CD4-positive, alpha-beta T cell treated with Interleukin-4 for 4 hours (primary cell): ENCODE measurements at places on chromosomes 12 and 14.

GRCh38 chr12:23140710-23141109 is 515.7 kb downstream of the ETNK1 start:
- no peak for DNase-seq

GRCh38 chr12:105317942-105318621 is 12.4 kb upstream of the C12orf75 start:
- DNase-seq = no peak

DNA sequence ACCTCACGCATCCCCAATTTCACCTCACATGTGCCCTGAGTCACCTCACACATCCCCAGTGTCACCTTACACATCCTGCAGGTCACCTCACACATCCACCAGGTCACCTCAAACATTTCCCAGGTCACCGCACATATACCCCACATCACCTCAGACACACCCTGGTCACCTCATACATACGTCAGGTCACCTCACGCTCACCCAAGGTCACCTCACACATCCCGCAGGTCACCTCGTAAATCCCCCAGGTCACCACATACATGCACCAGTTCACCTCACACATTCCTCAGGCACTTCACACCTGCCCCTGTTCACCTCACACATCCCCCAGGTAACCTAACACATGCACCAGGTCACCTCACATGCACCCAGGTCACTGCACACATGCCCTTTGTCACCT is 864.0 kb downstream of the TMEM121 start:
- no peak for DNase-seq

- peak; percentile 10 for DNase-seq
Measured at GRCh38 chr14:97538749-97539410, 741.7 kb downstream of the VRK1 start.

DNA sequence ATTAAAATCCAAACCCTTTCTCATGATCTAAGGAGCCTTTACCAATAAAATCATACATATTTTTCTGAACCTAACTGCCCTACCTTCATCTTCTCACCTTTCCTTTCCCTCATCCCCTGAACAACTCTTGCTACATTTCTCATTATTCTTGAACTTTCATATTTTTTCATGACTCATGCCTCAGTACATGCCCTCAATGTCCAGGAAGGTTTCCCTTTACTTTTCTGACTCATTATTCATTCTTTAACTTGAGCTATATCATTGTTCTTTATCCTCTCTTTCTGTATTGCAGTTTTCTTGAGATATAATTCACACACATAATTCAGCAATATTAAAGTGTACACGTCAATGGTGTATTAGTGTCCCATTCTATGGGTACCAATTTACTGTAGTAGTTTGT is 231.0 kb downstream of the ALG10B start:
- DNase-seq = no peak

- DNase-seq = no peak
Measured at GRCh38 chr14:96176811-96177211, 27.8 kb upstream of the BDKRB2 start.

DNA sequence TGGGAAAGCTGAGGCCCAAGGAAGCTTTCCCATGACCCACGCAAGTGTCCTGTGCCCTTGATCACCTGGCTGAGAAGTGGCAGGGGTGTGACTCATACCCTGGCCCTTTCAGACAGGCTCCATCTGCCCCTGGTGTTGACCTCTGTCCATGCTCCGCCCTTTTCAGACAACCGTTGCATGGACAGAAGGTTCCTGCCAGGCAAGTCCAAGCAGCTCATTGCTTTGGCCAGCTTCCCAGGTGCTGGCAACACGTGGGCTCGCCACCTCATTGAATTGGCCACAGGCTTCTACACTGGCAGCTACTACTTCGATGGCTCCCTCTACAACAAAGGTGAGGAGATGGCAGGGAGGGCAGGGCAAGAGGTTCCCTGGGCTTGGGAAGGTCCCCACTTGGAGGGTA is 103.5 kb downstream of the WSCD2 start:
- no peak for DNase-seq

- DNase-seq = no peak
Measured at GRCh38 chr14:38481952-38482678, 226.2 kb upstream of the CLEC14A start.

GRCh38 chr12:78179346-78179745 is 348.7 kb downstream of the NAV3 start:
- DNase-seq = no peak

- DNase-seq = no peak
Measured at GRCh38 chr12:130104571-130105106, 57.6 kb upstream of the FZD10 start.

DNA sequence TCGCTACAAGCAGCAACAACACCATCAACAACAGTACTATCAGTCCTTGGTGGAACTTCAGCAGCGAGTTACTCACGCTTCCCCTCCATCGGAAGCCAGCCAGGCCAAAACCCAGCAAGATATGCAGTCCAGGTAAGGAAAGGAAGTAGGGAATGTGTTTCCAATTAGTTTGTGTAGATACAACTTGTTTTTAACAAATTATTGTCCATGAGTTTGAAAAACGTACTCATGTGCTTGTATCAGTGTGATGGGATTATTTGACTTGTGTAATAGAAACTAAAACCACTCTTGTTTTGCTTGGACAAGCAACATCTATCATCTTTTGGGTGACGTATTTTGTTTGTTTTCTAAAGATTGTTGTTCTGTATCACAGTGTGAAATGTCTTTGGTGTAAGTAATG is 137.9 kb downstream of the NAV3 start:
- no peak for DNase-seq

- DNase-seq = no peak
Measured at GRCh38 chr14:70059545-70059944, 129.2 kb downstream of the SLC8A3 start.

DNA sequence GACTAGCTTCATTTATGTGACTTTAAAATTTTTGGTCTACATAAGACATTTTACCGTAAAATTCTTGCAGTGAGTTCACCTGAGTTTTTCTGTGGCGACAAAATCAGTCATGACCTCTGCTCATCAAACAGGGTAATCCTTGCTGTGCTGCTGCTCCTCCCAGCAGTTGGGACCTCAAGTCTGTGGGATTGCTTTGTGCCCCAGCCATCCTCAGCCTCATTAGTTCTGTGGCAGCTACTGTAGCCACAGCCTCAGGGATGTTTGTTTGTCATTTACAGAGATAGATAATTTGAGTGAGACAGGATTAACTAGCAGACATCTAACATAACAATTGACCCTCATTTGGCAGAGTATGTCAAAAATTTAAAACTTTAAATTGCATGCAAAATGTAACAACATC is 357.0 kb downstream of the PCNX1 start:
- DNase-seq = no peak

DNA sequence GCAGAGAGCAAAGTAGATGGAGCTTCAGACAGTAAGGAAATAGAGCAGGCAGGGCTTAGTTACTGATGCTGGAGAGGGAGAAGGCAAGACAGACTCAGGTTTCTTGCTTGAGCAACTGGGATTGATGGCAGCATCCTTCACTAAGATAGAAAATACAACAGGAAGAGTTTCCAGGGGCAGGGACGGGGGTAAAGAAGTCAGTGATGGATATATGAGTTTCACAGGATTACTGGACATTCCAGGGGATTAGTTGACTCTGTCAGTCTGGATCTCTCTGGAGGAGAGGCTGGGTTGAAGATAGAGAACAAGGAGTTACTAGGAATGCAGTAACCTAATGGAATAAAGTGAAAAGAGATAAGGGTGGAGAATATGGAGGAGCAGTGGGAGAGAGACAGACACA is 74.5 kb upstream of the ATF1 start:
- DNase-seq = no peak

GRCh38 chr12:65814038-65814437 is 10.2 kb upstream of the HMGA2 start:
- DNase-seq = no peak

DNA sequence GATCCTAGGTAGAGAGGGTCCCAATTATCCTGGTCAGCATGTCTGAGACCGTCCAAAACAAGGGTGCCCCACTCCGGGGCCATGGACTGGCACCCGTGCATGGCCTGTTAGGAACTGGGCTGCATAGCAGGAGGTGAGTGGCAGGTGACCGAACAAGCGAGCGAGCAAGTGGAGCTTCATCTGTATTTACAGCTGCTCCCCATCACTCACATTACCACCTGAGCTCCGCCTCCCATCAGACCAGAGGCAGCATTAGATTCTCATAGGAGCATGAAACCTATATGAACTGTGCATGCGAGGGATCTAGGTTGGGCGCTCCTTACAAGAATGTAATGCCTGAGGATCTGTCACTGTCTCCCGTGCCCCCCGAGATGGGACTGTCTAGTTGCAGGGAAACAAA is 44.4 kb upstream of the TMCC3 start:
- no peak for DNase-seq

GRCh38 chr12:1593174-1594005 is 991 bp downstream of the FBXL14 start:
- peak; percentile 44 for DNase-seq

- no peak for DNase-seq
Measured at GRCh38 chr12:82867762-82868500, 181.2 kb downstream of the TMTC2 start.

GRCh38 chr12:84159260-84159659 is 753.3 kb downstream of the SLC6A15 start:
- DNase-seq = no peak

GRCh38 chr12:24231298-24231697 is 281.8 kb upstream of the SOX5 start:
- no peak for DNase-seq

GRCh38 chr14:76289276-76289675 is 86.7 kb upstream of the ESRRB start:
- no peak for DNase-seq

GRCh38 chr12:110775997-110776396 is 33.3 kb upstream of the PPP1CC start:
- no peak for DNase-seq

GRCh38 chr14:90644882-90645281 is 171.3 kb downstream of the TTC7B start:
- no peak for DNase-seq

DNA sequence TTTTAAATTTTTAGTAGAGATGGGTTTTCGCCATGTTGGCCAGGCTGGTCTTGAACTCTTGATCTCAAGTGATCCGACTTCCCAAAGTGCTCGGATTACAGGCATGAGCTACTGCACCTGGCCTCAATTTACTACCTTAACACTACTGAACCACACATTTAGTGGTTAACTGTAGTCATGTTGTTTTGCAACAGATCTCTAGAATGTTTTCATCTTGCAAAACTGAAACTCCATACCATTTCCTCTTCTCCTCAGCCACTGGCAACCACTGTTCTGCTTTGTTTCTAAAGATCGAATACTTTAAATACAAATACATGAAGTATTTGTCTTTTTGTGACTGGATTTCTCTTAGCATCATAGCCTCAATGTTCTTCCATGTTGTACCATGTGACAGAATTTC is 15.4 kb upstream of the SMCO2 start:
- DNase-seq = no peak

GRCh38 chr14:85344171-85344570 is 185.8 kb upstream of the FLRT2 start:
- DNase-seq = no peak

DNA sequence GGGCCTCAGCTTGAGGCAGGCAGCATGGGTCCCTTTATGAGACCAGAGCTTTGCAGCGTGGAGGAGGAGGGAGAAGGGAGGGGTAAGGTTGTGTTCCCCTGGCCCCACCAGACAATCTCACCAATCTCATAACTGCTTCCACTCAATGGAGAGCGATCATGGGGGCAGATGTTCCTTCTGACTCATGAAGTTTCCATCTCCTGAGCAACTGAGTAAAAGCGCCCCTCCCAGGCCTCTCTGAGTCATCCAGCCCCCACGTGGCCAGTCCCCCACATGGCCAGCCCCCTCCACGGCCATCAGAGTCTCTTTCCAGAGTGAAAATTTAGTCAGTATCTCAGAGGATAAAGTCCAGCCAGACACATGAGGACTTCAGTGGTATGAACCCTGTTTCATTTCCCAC is 39.2 kb upstream of the PLXNC1 start:
- DNase-seq = no peak

- DNase-seq = no peak
Measured at GRCh38 chr12:114774197-114774596, 90.2 kb upstream of the TBX3 start.

DNA sequence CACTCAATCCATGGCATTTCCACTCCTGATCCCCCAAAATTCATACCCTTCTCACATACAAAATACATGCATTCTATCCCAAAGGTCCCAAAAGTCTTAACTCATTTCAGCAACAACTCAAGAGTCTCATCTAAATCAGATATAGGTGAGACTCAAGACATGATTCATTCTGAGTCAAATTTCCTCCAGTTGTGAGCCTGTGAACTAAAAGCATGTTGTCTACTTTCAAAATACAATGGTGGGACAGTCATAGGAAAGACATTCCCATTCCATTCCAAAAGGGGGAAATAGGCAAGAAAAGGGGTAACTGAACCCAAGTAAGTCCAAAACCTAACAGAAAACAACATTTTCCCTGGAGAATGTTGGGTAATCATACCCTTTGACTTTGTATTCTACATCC is 103.3 kb downstream of the C12orf75 start:
- DNase-seq = no peak

DNA sequence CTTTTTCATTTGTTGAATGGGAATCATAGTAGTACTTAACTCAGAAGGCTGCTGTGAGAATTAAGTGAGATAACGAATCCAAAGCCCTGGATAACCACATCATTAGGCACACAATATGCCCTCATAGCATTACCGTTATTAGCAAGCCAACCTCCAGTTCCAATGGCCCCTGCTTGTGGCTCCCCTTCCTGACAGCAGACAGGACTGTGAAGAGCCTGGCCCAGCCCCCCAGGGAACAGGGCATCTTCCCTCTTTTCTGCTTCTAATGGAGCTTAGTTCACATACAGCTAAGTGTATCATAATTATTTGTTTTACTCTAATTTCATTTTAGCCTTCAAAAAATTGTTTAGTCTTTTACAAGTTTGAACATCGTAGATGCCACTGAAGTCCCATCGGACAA is 39.7 kb downstream of the DHRS2 start:
- no peak for DNase-seq

DNA sequence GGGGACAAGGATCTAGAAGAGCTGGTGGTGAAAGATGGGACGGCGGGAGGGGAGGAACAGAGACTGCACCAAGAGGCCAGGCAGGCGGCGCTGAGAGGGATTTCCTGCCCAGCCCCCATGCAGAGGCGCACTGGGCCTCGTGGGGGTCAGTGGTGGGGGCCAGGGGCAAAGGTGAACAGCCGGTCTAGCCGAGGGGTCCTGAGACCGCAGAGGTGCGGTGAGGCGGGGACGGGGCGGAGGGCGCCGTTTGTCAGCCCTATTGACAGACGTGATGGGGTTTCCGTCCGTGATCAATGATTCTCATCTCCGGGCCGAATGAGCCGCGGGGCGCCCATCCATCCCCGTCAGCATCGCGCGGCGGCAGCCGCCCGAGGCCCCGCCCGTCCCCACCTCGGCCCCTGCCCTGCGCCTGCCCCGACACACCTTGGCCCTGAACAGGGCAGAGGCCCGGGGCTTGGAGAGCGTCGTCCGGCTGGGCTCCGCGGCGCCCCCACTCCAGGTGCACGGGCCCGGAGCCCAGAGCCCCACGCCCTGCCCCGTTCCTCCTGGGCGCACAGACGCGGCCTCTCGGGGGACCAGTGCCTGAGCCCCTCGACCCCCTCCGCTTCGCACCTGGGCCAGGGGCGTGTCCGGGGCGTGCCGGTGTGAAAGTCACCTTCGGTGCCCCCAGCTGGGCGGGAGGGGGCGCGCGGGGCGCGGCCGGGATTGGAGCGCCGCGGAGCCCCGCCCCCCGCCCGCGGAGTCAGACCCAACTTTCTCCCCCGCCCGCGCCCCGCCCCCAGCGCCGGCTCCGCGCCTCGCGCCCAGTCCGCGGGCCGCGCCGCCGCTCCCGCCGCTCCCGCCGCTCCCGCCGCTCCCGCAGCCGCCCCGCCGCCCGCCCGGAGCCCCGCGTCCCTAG is at the start of gene NXPH4:
Gene NXPH4 (plus strand): TSS at position 781 of the 898 bp plus-strand sequence. CDS start 176 bp downstream, outside the sequence.
- peak; percentile 43 for DNase-seq
